ENCODE measurements at places on chromosomes 3 and 15.

DNA sequence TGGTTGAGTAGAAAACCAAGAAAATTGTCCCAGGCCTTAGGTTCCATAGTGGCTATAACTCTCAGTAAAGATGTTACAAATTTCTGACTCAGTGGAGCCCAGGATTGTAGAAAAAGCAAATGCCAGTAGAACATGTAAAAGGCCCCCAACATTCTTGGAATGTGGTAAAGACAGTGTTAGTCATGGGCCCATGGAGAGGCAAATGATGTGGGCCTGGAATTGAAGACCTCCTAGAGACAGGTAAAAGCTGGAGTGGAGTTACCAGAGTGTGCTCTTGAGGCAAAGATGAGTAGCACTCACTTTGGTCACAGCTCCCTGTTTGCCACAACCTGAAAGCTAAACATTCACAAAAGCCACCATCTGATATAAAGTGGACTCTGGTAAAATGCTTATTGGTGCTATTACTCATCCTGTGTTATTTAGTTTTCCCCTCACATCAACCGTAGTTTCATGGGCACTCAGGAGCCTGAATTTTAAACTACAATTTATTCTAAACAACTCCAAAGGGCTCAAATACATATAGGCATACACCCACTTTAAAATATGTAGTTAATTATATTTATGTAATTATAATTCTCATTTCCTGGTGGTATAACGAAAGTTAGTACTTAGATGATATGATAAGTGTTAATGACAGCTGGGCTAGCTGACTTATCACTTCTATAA is 359.6 kb upstream of the NECTIN3 start:
- no peak for DNase-seq

DNA sequence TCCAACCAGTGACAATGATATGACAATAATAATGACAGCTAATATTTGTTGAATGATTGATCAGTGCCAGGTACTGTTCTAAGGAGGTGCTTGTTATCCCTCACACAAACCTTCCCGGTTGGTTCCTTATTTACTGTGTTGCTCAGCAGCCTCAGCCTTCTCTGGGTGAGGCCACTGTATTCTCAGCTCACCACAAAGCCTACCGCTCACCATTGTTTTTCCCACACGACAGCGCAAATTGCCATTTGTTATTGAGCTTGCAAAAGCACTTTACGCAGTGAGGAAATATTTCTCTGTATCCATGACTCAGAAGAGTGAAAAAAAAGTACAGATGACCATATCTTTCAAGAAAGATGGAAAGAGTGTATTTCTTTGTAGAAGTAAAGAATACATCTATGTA is 49.5 kb upstream of the PDZRN3 start:
- no peak for DNase-seq

DNA sequence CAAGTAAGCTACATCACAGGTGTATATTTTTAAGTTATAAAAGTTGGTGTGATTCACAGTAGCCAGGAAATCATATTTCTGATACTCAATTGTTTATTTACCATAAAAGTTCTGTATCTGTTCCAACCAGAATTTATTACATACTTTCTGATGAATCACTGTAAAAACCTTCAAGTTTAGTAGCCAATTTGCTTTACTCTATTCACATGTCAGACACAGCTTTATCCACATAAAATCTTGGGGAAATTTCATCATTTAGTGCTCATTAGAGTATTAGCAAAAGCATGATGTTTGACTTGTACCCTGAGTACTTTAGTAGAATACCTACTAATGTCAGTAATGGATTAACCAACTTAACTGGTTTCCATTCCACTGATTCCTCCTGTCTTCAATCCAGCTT is 249.8 kb downstream of the POLQ start:
- DNase-seq = no peak

DNA sequence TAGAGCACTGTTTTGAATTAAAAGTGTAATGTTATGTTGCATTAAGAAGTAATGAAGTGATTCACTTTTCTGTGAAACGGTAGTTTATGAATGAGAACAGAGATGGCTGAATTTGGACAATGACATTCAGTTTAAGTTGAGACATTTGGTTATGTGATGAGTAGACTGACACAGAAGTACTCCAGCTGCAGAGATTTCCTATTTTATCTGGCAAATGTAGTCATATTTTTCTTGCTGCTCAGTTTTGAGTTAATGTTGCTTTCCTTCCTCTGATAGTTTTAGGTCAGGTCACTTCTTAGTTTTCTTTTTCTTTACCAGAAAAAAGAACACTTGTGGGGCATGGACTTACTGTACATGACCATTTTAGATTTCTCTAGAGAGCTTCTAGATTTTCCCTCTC is 51.2 kb downstream of the ASB7 start:
- no peak for DNase-seq

DNA sequence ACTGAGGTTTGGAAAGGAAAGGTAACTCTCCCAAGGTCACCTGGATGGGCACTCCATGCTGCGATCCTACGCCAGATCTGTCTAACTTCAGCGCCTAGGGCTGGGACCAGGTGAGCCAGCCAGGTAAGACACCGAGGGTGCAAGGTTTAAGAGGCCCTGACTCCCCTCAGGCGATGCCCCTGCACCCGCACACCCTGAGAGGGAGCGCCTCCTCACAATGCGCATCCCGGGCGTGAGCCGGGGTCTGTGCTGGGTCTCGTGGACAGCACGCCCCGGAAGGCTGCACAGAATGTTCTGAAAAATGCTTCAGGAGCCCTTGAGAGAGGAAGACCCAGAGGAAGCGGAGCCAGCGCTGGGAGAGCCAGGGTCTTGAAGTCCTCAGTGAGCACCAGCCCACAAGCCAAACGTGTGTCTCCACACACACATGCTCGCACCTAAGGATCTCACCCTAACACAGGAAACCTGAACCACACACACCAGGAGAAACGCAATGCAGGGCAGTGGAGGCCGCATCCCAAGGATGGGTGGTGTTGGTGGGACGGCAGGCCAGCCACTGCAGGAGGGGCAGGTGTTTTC is 142.0 kb downstream of the ADAMTS17 start:
- no peak for DNase-seq

- no peak for DNase-seq
Measured at GRCh38 chr3:37906734-37907282, 45.1 kb downstream of the CTDSPL start.

DNA sequence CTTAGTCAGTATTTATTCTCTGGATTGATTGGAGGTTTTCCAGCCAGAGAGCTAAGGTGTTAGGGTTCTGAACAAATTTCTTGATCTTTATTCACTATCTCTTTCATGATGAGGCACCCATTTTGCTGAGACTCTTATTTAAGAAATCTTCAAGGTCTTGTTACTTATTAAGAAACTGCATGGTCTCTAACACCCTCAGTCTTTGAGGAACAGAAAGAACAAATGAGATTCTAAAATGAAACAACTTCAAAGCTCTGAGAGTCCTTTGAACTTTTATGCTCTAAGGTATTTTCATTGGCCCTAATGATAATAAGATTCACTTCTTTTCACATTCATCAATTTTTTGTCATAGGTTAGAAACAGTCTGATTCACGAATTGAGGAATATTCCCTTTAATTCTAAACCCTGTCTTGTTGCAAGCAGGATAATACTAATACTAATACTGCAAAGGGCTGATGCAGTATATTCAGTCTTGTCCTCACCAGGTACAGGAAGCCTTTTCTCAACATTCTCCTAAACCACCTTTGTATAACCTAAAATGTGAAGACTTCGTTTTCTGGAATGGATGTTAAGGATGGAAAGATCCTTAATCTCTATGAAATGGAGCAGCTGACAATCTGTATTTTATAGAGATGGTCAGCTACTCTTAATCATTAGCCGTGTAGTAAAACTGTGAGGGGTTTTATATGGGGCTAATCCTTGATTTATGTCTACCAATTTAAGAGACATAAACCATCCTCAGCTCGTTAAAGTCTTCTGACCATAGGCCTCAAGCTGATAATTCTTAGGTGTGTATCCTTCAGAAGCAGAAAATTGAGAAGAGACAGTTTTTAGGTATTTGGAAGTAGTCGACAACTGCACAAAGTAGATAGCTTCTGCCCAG is 198.3 kb downstream of the OTOL1 start:
- no peak for DNase-seq

- no peak for DNase-seq
Measured at GRCh38 chr3:4494895-4495264, 1.7 kb downstream of the ITPR1 start.

GRCh38 chr15:51185213-51186159 is 90.8 kb upstream of the TNFAIP8L3 start:
- DNase-seq = no peak

DNA sequence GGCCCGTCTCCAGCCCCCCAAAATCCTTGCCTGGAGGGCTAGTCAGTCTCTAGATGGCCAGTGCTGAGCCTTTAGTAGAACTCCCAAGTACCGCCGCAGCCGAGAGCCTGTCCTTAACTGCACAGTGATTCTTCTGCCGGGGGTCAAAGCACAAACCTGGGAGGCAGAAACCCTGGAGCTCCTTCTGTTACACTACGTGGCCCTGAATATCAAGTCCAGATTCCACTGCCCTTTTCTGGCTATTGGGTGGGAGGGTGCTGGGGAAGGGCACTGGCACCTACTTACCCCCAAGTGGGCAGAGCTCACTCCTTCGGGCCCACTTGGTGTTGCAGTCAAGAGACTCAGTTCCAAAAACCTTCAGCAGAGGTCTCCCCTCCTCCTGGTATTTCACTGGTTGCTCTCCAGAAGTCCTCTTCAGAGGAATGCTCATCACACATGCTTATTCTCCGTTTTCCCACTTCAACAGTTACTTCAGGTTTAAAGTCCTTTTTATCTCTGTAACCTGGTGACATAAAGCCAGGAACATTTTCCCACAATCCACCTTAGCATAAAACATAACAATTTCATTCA is 10.8 kb downstream of the PDHB start:
- no peak for DNase-seq

GRCh38 chr3:114379266-114379665 is 85.4 kb downstream of the TIGIT start:
- no peak for DNase-seq

DNA sequence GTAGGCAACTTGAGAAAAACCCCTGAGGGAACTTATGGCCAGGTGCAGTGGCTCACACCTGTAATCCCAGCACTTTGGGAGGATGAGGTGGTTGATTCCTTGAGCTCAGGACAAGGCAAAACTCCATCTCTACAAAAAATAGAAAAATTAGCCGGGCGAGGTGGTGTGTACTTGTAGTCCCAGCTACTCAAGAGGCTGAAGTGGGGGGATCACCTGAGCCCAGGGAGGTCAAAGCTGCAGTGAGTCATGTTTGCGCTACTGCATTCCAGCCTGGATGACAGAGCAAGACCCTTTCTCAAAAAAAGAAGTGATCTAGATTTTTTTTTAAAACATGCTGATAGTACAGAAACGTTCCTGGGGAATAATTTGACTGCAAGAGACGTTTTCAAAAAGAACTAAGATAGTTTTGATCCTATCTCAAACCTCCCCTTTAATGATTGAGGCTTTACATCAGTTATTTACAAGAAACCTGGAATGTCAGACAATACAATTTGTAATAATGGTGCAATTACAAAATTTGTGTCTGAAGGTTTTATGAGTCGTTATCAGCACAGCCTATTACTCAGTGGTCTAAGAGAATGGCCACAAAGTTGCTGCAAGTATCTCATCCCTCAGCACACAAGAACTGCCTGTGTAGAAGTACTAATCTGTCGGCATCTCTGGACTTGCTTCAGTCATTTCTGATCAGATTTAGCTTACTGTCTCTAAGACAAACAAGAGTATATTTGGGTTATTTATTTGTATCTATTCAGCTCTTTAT is 32.2 kb upstream of the KLHL25 start:
- no peak for DNase-seq

GRCh38 chr15:84826369-84826823 is 9.2 kb downstream of the ALPK3 start:
- DNase-seq = no peak

DNA sequence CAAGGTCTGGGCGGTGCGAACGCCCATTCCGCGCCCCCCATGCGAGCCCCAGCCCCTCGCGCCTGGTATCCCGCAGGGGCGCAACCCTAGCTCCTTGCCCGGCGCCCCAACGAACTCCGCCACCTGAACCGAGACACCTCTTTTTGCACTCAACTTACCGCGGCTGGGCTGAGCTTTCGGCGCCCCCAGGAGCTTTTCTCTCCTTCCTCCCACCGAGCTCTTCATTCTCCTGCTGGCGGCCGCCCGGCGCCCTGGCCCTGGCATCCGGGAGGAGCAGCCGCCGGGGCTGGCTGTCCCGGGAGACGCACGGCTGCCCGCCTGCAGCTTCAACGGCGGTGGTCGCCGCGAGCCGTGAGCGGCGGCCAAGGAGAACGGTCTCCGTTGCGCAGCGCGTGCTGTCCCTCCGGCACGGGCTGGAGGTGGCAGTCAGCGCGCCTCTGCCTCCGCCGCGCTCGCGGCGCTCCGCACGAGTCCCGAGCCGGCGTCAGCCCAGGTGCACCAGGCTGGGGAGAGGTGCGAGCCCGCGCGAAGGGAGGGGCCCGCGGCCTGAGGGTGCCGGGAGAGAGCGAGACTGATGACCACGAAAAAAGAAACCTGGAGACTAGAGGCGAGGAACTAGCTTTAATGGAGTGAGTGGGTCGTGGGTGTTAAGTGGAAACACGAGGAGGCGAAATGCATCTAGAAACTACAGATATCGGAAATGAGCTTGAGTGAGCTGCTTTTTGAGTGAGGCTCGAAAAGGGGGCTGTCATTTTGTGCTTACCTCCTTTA is 621.5 kb upstream of the ZNF385D start:
- DNase-seq = no peak

Data from CD4-positive, alpha-beta T cell treated with Interleukin-15 for 1 hour (primary cell).